ENCODE measurements at places on chromosomes 7 and 10.

DNA sequence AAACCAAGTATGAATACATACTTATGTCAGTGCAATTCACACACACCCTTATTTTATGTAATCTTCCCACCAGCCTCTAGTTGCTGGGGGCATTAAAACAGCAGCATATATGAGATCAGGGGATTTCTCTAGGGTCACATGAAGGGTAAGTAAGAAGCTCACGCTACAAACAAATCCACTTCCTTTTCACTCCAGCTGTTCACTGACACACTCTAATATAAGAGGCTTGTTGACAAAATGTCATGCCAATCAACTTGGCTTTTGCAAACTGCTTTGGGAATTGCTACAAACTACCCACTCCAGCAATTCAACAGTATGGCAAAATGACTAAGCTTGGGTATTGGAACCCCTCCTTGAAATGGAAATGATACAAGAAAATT is 10.3 kb downstream of the FAM3C start:
- H3K4me3 ChIP-seq, result no peak overlapping the region
- H3K36me3 ChIP-seq, result no peaks in the 10 kb centered on the region
- no peaks in the 10 kb centered on the region for H3K27me3 ChIP-seq
- DNase-seq, result no peak

DNA sequence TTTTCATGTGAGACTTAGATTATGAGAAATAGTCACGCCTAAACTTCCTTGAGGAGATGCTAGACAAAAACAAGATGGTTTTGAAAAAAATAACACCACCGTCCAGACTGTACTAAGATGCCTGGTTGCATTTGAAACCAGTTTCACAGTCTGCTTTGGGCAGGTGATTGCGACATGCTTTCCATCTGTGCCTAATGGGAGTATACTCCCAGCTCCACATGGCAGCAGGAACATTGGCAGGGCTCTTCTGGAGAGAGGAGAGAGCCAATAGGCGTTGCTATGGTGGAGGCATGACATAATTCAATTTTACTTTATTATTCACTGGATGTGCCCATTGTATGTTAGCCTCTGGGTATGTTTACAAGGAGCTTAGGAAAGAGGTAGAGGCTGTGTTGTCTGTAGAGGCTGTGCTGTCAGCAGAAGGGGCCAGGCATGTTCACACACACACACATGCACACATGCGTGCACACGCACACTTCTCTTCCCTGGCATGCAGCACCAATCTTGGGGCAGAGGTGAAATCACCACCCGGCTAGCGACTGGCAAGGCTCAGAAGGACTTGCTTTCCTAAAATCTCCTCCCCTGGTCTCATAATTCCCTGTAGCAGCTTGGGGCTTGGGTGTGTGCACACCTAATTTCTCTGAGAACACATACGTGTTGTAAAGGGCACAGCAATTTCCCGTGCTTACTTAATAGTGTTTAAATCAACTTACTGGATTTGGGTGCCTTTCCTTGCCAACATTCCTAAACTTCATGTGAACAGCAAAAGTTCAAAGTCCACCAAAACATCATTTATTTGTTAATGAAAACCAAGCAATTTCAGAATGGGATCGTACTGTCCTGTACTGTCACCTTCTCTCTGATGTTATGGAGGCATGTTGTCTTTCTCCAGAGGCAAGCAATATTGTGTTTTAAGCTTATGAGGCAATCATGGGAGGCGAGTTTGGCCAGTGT is 162.1 kb downstream of the TCF7L2 start:
- H3K4me1 ChIP-seq, result peaks cover 9% of the 10 kb centered on the region
- no peak for DNase-seq

DNA sequence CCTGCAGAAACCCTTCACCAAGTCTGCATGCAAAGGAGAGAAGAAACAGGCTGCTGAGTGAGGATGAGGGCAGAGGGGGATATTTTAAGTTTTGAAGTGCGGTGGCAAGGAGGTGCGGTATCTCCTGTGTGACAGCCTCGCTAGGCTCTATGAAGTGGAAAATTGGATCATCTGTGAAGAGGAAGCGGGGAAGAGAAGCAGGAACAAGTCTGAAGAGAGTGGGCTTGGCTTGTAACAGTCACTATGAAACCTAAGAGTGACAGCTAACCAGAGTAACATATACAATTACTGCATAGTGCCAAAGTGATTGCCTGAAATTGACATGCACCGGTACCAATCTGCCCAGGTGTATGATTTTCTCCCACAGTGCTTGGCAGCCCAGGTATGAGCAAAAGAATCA is 287.5 kb upstream of the KLF14 start:
- peaks cover 21% of the 10 kb centered on the region for H3K4me1 ChIP-seq
- no peak overlapping the region for H3K4me3 ChIP-seq
- peaks cover 4% of the 10 kb centered on the region for H3K36me3 ChIP-seq
- H3K27ac ChIP-seq, result no peak overlapping the region
- H3K27me3 ChIP-seq, result no peaks in the 10 kb centered on the region

- no peaks in the 10 kb centered on the region for H3K4me1 ChIP-seq
- no peak overlapping the region for H3K4me3 ChIP-seq
- no peaks in the 10 kb centered on the region for H3K27me3 ChIP-seq
- no peak for DNase-seq
- peaks cover 18% of the 10 kb centered on the region for H3K36me3 ChIP-seq
- no peak overlapping the region for H3K27ac ChIP-seq
Measured at GRCh38 chr10:11483201-11484148, 128.0 kb downstream of the USP6NL start.

DNA sequence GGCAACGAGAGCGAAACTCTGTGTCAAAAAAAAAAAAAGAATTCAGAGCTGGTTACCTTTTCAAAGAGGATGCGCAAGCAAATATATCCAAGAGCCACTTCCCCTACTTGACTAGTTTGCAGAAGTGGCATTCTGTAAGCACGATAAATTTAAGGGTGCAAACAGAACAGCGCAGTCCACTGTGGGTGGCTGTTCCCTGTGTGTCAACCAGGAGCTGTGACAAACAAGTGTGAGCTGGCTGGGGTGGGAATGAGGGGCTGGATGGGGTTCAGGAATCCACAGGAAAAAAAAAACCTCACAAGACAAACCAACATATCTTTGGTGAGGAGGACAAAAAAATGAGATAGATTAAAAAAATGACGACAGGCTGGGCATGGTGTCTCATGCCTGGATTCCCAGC is 15.9 kb downstream of the GUSB start:
- no peak overlapping the region for H3K27ac ChIP-seq
- peaks cover 45% of the 10 kb centered on the region for H3K36me3 ChIP-seq
- no peak overlapping the region for H3K4me3 ChIP-seq
- H3K4me1 ChIP-seq, result no peaks in the 10 kb centered on the region
- DNase-seq, result no peak

DNA sequence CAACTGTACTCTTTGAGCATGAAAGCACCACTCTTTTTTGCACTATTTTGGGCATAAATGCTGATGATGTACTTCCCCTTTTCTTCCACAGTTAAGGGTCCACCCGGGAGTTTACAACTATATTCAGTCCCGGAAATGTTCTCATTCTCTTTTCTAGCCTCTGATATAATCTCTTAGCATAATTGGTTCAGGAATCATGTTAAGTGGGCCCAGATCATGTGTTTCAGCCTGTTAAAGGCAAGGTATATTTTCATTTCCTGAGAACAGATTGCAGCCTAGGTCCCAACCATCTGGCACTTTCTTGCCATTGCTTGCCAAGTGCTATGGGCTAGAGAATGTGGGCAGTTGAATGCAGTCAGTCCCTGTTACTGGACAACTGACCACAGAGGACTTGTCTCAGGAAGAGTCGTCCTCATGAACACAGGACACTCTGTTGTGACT is 111.4 kb upstream of the GLCCI1 start:
- no peak overlapping the region for H3K27ac ChIP-seq
- H3K36me3 ChIP-seq, result peaks cover 6% of the 10 kb centered on the region
- no peak overlapping the region for H3K4me3 ChIP-seq
- H3K27me3 ChIP-seq, result no peaks in the 10 kb centered on the region

DNA sequence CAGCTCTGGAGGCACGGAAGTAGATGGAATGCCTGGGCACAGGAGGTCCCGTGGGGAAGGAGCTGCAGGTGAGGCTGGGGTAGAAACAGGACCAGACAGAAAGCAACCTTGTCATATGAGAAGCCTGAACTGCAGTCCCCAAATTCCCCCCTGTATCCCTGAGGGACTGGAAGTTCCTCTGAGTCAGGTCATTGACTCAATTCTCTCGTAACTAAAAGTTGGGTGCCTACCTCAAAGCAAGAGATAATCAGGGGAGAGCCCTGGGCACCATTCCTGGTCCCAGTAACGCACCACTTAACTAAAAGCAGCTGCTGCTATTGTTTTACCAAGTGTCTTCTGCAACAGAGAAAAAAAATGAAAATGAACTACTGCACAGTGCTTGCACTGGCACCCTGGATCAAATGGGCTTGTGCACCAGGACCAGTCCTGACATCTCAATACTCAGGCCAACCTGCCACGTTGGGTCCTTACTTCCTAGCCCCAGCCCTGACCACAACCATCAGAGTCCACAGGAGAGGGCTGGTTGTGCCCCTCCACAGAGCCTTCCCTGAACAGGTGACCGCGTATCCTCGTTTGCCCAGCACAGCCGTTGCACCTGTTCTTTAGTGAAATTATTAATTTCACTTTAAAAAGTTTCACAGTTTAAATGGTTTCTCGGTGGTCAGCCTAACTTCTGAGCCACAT is 79.3 kb downstream of the GRID1 start:
- no peaks in the 10 kb centered on the region for H3K36me3 ChIP-seq
- H3K27ac ChIP-seq, result no peak overlapping the region
- no peak overlapping the region for H3K4me3 ChIP-seq
- no peaks in the 10 kb centered on the region for H3K4me1 ChIP-seq

DNA sequence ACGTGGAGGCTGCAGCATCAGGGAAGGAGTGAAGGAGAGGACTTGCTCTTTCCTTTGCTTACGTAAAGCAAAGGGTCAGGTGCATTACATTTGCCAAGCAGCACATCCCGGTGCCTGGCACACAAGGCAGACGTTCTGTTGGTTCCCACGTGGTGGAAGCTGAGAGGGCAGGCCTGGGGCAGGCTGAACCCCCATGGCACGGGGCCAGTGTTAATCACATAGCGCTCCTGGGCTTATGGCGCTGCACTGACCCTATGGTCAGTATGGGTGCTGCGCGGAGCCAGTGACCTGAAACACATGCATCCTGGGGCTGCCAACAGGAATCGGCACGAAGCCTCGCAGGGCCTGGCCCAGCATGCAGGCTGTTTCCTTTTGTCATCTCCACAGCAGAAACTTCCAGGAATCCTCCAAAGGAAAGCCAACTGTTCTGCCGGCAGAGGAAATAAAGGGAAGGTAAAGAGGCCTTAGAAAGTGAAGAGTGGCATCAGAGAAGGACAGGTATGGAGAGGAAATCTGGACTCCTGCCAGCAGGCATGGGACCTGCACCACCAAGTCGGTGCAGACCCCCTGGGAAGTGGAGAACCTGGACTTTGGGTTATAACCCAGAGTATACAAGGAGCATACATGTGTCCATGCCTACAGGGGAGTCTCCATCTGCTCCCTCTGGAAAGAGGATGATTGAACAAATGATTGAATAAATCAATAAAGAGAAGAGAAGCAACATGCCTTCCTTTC is 560.2 kb downstream of the TCERG1L start:
- H3K27me3 ChIP-seq, result no peaks in the 10 kb centered on the region
- H3K36me3 ChIP-seq, result no peaks in the 10 kb centered on the region
- no peak overlapping the region for H3K4me3 ChIP-seq
- H3K27ac ChIP-seq, result no peak overlapping the region
- DNase-seq, result peak; percentile 68

DNA sequence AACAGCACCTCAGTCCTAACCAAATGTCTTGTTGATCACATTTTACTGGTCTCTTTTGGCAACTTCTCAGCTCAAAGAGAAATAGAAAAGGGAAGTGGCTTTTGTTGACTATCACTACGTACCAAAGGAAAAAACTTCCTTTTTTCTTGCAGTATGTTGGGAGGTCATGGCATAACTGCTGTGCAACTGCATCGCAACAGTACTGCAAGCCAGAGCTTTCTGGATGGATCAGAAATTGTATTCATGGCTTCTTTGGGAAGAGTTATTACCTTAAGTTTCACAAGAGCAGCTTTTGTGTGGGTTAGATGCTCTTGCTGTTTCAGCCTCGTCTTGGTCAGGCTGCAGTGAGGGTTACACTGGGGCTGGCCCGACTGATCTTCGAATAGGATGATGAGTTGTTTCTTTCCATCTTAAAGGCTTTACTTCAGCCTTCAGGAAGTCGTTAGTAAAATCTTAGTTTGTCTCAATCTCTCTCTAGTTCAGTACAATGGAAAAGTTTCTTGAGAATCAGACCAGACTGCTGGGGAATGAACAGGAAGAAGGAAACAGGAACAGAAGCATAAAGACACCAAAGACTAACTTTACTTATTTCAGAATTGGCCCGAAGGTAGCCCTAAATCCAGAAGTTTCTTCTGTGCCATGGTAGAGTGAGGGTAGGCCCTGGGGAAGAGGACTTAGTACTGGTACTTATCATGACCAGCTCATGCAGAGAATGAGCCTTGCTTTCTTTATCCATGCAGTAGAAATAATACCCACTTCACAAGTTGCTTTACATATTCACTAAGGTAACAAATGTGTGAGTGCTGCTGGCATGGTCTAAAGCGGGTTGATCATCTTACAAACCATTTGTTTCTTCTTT is 153.6 kb downstream of the CELF2 start:
- DNase-seq, result no peak
- peaks cover 2% of the 10 kb centered on the region for H3K36me3 ChIP-seq
- peaks cover 11% of the 10 kb centered on the region for H3K4me1 ChIP-seq
- no peak overlapping the region for H3K27ac ChIP-seq
- no peaks in the 10 kb centered on the region for H3K27me3 ChIP-seq

DNA sequence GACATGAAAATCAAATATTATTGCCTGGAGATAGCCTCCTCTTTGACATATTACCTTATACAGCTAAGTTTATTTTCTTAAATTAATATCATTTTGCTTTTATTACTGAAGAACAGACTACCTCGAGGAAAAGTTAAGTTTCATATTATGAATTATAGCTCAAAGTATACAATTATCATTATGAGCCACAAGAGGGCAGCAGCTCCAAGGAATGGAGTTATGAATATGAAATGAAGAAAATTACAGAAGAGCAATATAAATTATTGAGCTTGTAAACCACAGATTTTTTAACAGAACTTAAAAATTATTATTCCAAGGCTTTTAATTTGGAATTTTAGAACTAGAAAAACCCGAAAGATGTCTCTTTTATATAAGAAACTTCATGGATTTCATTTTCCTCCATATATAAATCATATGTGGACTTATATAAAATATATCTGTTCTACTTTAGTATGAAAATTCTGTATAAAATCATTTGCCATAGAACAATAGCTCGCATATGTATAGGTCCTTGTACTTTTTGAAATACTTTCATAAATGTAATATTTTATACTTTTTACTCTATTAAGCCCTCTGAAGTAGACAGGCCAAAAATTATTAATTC is 40.1 kb downstream of the IQUB start:
- no peaks in the 10 kb centered on the region for H3K4me1 ChIP-seq
- peaks cover 2% of the 10 kb centered on the region for H3K36me3 ChIP-seq
- H3K27ac ChIP-seq, result no peak overlapping the region
- no peak for DNase-seq
- peaks cover 13% of the 10 kb centered on the region for H3K27me3 ChIP-seq
